ENCODE measurements at places on chromosomes 12 and 14. TPM values are rescaled to one million over a fixed set of nuclear protein-coding genes. Genes with fewer than 3 reads are reported as not detected.

Gene TBX5
- total RNA-seq = 2.1 TPM

Gene TSHR
- not detected for total RNA-seq

GRCh38 chr12:102961466-102961855 is 4.0 kb downstream of the ASCL1 start:
- no peak for DNase-seq

GRCh38 chr12:18281941-18282340 is 20.6 kb downstream of the PIK3C2G start:
- DNase-seq = no peak

DNA sequence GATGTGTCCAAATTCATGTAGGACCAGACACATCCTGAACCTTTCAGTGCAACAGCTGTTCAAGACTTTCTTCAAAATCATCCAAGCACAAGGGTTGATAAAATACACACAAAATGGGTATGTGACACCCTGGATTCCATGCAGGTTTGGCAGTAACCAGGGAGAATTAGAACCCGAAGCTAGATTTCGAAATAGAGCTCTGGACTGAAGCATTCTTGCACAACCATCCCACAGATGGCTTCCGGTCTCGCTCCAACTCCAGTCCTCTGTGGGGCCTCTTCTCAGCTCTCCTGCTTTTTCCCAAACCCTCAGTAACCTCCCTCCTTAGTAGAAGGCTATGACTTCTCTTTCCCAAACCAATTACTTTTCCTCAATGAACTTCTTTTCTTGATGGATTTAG is 171.3 kb downstream of the TTC7B start:
- no peak for DNase-seq

- DNase-seq = no peak
Measured at GRCh38 chr12:63766498-63766897, 13.2 kb upstream of the RXYLT1 start.

- no peak for DNase-seq
Measured at GRCh38 chr14:102360388-102360787, 2.3 kb downstream of the CINP start.

Gene HOXC9
- 6.5 TPM for total RNA-seq

DNA sequence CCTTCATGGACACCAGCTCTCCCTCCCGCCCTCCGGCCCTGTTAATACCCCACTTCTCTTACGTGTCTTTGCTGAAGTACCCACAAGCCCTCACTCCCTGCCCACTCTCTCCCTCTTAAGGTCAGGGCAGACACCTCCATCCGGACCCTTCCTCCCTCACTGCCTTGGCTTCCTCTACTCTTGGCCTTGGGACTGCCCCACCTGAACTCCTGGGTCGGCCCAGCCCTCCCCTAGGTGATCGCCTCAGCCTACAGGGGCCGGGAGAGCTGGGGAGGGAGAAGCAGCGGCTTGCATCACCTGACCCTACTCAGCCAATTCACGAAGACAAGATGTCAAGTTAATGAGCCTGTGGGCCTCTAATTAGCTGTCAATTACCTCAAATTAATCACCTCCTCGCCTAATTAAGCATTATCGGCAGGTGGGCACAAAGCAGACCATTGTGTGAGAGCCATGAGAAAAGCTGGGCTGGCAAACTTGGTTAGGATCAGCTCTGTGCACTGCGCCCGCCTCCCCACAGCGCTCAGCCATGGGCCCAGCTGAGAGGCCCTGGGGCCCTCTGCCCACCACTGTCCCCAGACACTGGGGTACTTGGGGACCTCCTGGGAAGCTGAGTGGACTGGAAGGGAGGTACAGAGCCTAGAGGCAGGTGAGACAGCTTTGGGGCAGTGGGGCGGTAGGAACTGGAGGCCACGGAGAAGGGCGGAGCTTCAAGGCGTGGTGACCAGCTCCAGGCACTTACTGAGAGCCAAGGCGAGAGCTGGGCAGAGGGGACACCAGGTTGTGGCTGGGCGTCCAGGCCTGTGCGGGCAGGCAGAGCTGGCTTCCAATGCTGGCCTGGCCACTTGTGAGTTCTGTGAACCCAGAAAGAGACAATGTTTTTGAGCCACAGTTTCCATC is 25.1 kb upstream of the VSX2 start:
- DNase-seq = no peak

Gene CCDC60
- not detected for total RNA-seq

- DNase-seq = no peak
Measured at GRCh38 chr14:68553311-68553710, 239.6 kb downstream of the ZFP36L1 start.

All from suprapubic skin (tissue), 4 donors.